ENCODE measurements at places on chromosomes 11 and 22.

DNA sequence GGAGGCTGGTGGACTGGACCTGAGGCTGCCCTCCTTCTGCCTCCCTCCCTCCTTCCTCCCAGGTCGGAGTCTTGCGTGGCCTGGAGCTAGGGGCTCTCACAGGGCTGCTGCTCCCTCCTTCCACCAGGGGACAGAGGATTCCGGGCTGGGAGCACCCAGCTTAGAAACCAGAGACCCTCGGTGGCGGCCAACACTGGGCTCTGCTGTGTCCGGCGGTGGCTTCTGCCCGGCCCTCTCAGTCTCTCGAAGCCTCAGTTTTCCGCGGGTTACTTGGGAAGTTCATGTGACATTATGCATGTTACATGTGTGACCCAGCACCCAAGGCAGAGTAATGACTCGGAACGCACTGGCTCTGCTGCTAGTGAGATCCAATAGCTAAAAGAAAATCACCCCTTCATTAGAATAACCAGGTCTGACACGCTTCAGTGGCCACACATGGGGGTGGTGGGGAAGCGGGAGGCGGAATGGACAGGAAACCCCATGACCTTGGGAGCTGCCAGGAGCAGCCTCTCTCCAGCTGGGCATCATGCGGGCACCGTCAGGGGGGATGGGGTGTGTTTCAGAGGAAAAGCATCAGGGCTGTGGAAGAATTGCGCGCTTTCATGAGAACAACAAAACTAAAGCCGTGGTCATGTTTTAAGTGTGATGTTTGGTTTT, 5.9 kb upstream of the MRGPRG start:
- DNase-seq, result no peak

- no peak for DNase-seq
These were observed 94.9 kb downstream of the MICAL2 start for GRCh38 chr11:12205330-12205729.

DNA sequence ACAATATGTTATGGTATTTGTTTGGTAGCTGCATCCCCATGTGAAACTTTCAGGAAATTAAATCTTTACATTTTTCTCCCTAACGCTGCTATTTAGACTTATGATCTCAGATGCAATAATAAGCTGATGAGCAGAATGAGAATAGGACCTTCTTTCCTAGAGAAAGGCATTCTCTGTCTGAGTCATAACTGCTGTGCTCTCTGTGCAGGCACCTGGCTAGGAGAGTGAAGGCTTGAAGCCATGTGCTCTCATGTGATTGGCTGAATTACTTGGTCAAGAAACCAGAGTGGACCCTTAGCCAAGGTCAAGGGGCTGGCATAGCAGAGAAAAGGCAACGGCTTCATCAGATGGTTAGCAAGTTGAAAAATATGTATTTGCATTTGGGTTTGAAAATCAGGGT, 185.0 kb downstream of the ADAMTS15 start:
- DNase-seq, result no peak

DNA sequence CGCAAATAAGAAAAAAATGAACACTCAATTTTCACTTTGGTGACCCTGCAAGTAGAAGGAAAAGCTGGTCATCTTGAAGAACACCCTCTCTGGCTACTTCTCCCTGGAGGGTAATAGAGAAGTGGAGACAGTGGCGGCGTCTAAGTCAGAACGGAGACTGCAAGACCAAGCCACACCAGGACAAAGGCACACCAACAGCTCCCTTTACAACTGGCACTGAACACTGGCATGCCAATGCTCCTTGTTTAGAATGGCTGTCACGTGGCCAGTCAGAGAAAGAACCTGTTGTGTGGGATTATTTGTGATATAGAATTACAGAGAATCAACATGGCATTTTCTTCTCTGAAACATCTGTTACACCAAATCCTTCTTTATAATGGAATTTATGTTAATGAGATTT, 61.3 kb upstream of the YPEL1 start:
- DNase-seq, result peak; percentile 65

DNA sequence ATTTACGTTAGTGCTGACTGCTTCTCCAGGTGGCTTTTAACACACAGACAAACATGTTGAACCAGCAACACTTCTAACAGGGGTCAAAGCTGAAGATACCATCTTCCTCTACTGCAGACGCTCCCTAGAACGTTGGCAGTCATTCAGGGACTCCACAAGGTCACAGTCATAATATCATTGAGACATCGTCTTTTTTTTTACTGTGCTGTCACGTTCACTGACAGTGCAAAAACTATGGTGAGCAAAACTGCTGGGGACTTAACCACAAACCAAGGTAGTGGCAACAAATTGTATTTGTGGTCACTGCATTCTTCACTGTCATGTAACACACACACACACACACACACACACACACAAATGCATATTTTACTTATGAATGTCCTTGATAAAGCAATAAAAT, 244.9 kb downstream of the CASP12 start:
- DNase-seq, result no peak

- no peak for DNase-seq
These were observed 53.9 kb upstream of the SCUBE2 start for GRCh38 chr11:9145283-9145682.

Measured in putamen (tissue), 1 donor.